ENCODE measurements at places on chromosomes 12 and 14. TPM values are rescaled to one million over a fixed set of nuclear protein-coding genes. Genes with fewer than 3 reads are reported as not detected.
A peak's percentile ranks its signal among the peaks of the same experiment; 100 is the strongest.

ARMH4 gene
- 1.3 TPM for total RNA-seq

DNA sequence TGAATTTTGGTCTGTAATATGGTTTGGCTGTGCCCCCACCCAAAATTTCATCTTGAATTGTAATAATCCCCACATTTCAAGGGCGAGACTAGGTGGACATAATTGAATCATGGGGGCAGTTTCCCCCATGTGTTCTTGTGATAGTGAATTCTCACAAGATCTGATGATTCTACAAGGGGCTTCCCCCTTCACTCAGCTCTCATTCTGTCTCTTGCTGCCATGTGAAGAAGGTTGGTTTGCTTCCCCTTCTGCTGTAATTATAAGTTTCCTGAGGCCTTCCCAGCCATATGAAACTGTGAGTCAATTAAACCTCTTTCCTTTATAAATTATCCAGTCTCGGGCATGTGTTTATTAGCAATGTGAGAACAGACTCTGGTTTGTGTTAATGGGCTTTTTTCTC lies 5.9 kb downstream of the LRRC9 start:
- DNase-seq = no peak

KRT79 gene
- 4.8 TPM for total RNA-seq

DNA sequence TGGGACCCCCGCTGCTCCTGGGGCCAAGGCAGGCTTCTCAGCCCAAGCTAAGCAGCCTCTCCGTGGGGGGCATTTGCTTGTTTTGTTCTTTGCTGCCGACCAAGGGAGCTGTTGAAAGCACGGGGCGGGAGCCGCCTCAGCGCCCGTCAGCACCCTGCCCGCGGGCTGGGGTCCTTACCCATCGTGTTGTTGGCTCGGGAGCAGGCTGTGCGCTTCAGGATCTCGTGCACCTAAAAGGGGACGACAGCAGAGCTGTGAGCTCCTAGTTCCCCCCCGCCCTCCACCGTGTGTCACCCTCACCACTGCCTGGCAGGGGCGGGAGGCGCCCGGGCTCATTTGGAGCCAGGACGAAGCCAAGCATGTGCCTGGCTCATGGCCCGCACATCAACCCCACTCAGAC lies 117.5 kb downstream of the ANO2 start:
- no peak for DNase-seq

GPR84 gene
- not detected for total RNA-seq

GYS2 gene
- total RNA-seq = not detected

GRCh38 chr14:43894534-43894933 lies 612.5 kb downstream of the FSCB start:
- DNase-seq = no peak

GRCh38 chr14:60753264-60754119 lies 18.9 kb downstream of the MNAT1 start:
- peak; percentile 64 for DNase-seq

DNA sequence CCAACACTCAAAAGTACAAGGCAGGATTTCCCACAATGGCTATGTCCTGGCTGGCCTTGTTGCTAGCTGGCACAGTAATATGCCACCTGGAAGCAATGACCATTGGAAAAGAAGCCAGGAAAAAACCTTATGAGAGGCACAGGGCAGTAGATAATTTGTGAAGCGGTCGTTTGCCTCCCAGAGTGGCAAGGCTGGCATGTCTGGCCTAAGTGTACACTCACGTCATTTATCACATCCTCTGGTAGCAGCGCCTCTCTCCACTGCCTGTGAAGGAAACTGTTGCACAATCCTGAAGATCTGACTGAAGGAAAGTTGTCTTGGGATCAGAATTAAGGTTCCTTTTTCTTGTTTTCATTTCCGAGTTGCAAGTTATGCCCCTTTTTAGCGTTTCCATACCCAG lies 408.5 kb downstream of the ZFP36L1 start:
- no peak for DNase-seq

DNA sequence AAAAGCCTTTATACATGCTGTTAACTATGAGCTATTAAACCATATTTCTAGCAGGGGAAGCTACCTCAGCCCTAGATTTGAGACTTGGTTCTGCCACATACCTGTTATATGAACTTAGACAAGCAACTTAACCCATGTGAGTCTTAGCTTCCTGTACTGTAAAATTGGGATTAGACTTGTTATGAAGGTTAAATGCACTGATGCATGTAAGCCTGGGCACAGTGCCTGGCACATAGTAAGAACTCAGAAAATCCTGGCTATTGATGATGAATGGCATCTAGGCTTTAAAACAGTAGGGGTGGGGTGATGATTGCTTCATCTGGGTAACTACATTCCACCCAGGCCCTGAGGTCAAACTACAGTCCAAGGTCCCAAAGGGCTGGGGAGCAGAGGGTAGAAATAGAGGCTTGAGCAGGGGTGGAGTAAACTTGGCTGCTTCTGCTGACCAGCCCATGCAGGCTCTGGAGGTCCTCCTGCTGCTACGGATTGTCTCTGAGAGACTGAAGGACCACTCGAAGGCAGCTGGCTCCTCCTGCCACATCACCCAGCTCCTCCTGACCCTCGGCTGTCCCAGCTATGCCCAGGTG lies 11.3 kb downstream of the ESPL1 start:
- DNase-seq = no peak

- DNase-seq = no peak
Measured at GRCh38 chr14:56814969-56815700, 4.9 kb upstream of the OTX2 start.

LHX5 gene
- not detected for total RNA-seq

HHIPL1 gene
- 0.24 TPM for total RNA-seq

GRCh38 chr12:85979641-85980040 lies 105.5 kb downstream of the NTS start:
- no peak for DNase-seq

- no peak for DNase-seq
Measured at GRCh38 chr12:59867055-59867454, 271.2 kb downstream of the SLC16A7 start.

OR6C1 gene
- not detected for total RNA-seq

KRT7 gene
- 0.68 TPM for total RNA-seq

GRCh38 chr12:18496156-18496555 lies 234.8 kb downstream of the PIK3C2G start:
- no peak for DNase-seq

GPRC5D gene
- not detected for total RNA-seq

Data from RPMI7951 (cell line).